Brain (organoid and tissue), 16 donors: ENCODE measurements at places on chromosomes 1 and 21.

DNA sequence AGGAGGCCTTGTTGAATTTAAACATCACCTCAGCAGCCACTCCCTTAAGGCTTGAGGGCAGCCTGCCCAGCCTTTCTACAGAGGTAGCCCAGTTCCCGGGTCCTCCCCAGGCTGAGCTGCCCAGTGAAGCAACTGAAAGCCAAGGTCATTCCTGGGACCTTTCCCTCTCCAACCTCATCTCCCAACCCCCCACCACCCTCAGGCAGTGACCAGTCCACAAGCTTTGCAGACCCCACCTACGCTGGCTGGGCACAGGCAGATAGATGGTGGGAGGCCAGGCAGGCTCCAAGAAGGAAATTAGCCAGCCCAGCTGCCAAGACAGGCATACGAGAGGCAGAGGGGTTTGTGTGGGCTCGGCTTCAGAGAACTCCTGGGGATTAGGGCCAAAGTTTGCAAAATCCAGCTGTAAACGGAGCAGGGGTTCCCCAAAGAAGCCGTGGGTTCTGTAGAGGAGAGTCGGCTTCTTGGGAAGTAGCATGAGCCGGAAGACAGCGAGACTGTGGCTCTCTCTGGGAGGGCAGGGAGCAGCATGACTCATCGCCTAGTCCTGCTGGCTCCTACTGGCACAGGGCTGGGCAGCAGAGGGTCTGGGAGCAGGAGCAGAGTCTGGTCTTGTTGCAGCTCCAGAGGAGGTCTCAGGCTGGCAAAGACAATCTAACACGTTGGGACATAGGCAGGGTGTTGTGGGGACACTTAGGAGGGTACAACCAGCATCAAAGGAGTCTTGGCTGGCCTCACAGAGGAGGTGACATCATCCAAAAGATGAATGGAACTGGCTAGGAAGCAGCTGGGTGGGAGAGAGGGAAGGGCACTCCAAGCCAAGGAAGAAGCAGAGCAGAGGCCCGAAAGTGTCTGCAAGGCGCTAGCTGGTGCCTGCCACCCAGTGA, 2.8 kb upstream of the ZC3H12A start:
- peak; percentile 27 for DNase-seq

- no peak for DNase-seq
Observed at GRCh38 chr1:107309962-107310361, 169.1 kb downstream of the NTNG1 start.

DNA sequence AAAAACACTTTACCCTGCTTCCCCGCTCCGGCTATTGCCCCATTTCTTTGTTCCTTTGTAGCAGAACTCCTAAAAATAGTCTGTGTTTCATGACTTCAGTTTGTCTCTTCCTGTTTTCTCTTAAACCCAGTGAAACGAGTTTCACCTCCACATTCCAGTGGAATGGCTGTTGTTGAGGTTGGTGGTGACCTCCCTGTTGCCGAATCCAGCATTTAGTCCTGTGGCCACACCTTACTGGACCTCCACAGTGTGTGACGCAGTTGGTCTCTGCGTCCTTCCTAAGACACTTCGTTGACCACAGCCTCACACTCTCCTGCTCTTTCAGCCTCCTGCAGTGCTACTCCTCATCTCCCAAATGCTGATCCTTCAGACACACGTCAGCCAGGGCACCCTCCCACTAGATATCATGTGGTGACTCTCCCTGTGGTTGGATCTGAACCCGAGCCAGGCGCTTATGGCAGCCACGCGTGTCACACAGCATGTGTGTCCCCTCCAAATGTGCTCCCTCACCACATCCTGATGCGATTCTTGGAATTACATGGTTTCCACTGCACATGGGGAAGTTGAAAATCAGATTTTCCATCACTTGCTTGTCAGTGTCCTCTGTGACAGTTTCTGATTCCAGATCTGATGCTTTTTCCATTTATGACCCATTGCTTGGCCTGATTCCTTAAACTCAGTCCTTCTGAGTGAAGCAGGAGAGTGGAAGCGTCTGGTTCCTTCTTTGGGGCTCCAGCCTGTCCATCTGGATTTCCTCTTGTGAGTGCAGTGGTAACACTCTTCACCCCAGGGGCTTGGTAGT, 99.1 kb upstream of the ARTN start:
- DNase-seq = no peak

- DNase-seq = peak; percentile 67
Observed at GRCh38 chr21:39314143-39315027, 953 bp upstream of the BRWD1 start.

DNA sequence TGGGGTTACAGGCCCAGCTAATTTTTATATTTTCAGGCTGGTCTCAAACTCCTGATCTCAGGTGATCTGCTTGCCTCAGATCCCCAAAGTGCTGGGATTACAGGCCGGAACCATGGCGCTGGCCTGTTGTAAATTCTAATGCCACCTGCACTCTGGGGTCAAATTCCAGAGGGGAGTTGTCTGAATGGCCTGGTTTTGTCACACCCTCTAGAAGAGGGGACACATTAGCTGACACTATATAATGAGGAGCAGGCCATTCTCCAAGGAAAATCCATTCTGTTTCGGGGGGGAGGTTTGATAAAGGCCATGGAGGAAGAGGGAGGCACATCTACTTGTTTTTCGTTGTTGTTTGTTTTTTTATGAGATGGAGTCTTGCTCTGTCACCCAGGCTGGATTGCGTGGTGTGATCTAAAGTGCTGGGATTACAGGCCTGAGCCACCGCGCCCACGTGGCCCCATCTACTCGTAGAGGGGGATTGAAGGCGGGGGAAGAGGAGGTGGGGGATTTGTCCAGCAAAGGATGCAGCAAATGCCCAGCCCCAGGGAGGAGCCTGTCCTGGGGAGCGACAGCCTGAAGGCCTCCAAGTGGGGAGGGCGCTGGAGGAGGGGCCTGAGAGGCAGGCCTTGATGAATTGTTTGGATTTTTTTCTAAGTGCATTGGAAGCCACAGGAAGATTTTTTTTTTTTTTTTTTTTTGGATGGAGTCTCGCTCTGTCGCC, 78.4 kb upstream of the SLC45A1 start:
- DNase-seq = peak; percentile 34

- no peak for DNase-seq
Observed at GRCh38 chr1:231871471-231871870, 244.9 kb downstream of the DISC1 start.

DNA sequence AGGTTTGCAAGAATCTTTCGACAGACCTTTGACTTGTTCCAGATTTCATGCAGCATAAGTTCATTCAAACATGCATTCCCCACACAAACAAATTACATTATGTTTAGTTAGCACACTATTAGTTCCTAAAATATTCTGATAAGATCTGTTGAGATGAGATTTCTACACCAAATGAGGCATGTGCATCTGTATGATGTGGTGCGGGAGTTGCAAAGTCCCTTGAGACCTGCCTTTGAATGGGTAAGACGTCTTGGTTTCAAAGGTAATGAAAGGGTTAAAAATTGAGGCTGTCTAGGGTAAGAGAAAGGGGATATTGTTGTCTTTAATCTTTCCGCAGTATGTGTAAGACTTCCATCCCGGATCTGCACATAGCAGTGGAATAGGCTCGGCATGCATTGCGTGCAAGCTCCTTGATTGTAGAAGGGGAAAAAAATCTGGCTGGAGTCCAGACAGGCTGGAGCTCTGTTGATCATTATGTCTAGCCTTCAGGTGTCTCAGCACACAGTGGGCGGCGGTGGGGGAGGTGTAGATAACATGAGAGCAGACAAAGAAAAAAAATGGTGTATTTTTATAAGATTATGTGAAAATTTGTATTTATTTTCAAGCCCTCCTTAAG, 296.6 kb downstream of the PTPRC start:
- peak; percentile 97 for DNase-seq

- DNase-seq = no peak
Observed at GRCh38 chr1:157348538-157349480, 203.5 kb downstream of the FCRL5 start.

DNA sequence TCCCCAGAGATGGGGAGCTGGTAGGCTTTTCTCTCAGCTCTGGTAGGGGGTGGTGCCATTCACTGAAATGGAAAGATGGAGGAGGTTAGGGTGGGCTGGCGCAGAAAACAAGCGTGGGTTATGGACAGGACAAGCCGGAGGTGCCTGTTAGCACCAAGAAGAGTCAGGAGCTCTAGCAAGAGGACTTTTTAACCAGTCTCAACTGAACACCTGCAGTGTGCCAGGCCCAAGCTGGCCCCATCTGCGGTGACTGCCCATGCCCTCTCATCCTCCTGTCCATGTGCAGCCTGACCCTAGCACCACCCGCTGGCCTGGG, 254.4 kb downstream of the RHOU start:
- DNase-seq = no peak

- DNase-seq = no peak
Observed at GRCh38 chr21:22352088-22352487, 1353.9 kb downstream of the NCAM2 start.

GRCh38 chr1:161439280-161440232, 65.7 kb upstream of the FCGR2A start:
- peak; percentile 48 for DNase-seq

DNA sequence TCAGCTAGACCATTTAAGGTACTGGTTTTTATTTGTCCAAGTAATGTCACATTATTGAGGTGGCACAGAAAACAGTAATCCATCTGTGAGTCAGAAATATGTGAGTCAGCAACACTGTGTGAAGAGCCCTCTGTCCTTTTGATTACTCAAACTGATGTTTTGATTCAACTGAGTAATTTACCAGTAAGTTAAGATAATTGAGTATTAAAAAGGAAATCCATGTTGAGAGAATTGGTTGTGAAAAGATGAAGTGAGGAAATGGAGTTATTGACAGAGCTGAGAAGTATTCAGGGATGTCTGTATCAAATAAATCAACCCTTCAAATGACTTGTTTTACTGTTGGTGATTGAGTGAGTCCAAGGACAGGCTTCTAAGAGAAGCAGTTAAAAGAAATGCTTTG, 302.7 kb upstream of the SGIP1 start:
- DNase-seq = no peak

GRCh38 chr1:114395863-114396262, 115.1 kb downstream of the TRIM33 start:
- DNase-seq = no peak

DNA sequence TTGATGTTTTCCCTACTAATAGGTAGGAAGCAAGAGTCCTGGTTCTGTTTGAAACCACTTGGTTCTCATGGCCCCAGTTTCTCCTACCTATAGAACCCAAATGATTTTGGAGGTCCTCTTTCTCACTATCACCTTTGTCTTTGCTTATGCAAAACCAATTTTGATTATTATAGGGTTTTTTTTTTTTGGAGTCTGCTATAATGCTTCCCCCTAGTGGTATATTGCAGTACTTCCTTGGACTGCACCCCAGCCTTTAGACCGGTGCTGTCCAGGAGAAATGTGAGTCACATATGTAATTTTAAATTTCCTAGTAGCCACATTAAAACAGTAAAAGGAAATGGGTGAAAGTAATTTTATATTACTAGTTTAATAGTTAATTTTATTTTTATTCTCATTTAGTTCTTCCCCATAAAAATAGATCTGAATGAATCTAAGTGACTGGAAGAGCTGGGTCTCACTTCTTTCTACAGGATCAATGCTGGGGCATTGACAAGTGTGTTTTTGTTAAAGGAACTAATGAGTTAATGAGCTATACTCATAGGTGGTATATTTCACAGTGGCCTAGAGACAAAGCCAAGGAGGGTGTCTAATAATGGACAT, 10.6 kb downstream of the FCMR start:
- DNase-seq = peak; percentile 79

- no peak for DNase-seq
Observed at GRCh38 chr1:237199026-237199425, 157.0 kb downstream of the RYR2 start.

GRCh38 chr21:42858185-42858847, 21.0 kb downstream of the WDR4 start:
- DNase-seq = no peak

- DNase-seq = no peak
Observed at GRCh38 chr1:74485622-74486021, 26.8 kb downstream of the LRRC53 start.

- DNase-seq = no peak
Observed at GRCh38 chr1:155177918-155178281, 4.3 kb downstream of the TRIM46 start.

- peak; percentile 53 for DNase-seq
Observed at GRCh38 chr21:39182484-39183271, 573 bp downstream of the PSMG1 start.

GRCh38 chr1:155200920-155201319, 6.8 kb downstream of the THBS3 start:
- no peak for DNase-seq

DNA sequence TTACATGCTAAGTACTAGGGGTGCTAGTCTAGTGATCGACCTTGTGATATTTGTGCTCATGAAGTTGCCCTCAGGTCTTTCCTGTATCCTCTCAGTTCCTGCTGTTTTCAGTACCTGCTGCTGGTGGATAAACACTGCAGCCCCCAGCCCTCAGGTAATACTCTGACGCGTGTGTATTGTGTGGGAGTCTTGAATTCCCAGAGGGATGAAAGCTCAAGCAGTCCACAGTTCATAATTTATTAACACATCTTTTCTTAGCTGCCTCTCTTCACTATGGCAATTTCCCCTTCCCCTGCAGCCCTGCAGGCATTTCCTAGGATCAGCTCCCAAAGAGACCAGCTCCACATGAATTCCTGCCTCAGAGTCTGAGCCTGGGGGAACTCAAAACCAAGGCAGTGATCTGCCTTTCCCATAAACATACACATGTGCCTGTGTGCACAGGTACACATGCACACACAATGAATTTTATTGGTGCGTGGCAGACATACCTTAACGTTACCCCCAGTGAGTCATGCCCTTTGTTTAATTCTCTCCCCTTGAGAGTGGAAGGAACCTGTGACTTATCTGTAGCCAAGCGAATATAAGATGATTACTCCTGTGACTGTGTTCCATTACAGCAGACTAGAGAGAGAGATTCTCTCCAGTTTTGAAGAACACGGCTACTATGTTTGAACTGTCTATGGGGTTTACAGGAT, 14.1 kb upstream of the HMGCS2 start:
- peak; percentile 1 for DNase-seq

GRCh38 chr1:208542309-208542708, 298.1 kb upstream of the PLXNA2 start:
- DNase-seq = no peak

DNA sequence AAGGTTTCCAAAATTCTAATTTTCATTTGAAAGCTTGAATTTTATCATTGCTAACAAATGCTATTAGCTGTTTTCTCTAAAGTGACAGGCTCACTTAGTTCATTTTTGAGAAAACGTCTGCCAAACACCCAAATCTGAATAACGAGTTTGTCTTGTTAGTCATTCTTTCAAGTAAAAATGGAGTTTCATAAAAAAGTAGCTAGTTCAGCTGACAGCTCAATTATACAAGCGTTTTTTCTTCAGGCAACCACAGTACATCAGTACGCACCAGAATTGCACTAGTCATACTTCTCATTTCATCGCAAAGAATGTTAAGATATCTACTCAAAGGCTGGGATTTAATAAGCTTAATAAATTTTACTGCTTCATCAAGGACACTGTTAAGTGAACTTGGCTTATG, 72.3 kb upstream of the SLFNL1 start:
- peak; percentile 7 for DNase-seq
